ENCODE measurements at places on chromosomes 2 and 18. TPM values are rescaled to one million over a fixed set of nuclear protein-coding genes. Genes with fewer than 3 reads are reported as not detected.

DNA sequence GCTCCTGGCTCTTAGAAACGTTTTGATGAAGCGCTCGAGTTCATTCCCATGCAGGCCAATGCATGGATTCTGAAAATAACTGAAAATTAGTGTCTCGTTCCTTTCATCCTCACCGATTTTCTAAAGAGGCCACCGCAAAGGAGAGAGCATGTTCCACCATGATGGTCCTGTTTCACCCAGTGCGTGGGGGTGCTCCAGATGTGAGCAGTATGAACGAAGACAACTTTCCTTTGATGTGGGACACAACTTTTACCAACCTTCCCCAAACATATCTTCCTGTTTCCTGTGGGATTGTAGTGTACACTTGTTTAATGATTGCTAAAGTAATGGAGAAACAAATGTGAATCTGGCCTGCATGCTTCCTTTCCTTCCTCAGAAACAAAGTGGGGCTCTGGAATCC is 114.5 kb downstream of the PRPF40A start:
- H3K27ac ChIP-seq, result no peak overlapping the region
- H3K36me3 ChIP-seq, result peaks cover 4% of the 10 kb centered on the region
- H3K4me3 ChIP-seq, result no peak overlapping the region
- no peaks in the 10 kb centered on the region for H3K4me1 ChIP-seq
- H3K27me3 ChIP-seq, result no peaks in the 10 kb centered on the region

- H3K36me3 ChIP-seq, result no peaks in the 10 kb centered on the region
- H3K27me3 ChIP-seq, result no peaks in the 10 kb centered on the region
- peaks cover 8% of the 10 kb centered on the region for H3K4me1 ChIP-seq
Observed at GRCh38 chr2:62568074-62568473, 62.1 kb upstream of the TMEM17 start.

DNA sequence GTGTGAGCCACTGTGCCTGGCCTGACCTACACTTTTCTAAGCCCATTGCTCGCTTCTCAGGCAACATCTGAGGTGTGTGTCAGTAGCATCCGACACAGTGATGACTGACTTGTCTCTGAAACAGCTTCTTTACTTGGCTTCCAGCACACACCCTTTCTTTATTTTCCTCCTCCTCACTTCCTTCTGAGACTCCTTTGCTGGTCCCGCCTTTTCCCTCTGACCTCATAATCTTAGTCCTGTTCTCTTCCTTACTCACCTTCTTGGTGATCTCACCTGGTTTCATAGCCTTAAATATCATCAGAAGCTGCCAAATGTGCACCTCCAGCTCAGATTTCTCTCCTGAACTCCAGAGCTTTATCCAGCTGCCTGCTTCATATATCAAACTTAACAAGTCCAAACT is 66.6 kb upstream of the PELI1 start:
- DNase-seq, result no peak
- H3K27me3 ChIP-seq, result no peaks in the 10 kb centered on the region
- no peak overlapping the region for H3K4me3 ChIP-seq
- H3K4me1 ChIP-seq, result peaks cover 28% of the 10 kb centered on the region
- H3K36me3 ChIP-seq, result no peaks in the 10 kb centered on the region
- no peak overlapping the region for H3K27ac ChIP-seq

- H3K4me1 ChIP-seq, result no peaks in the 10 kb centered on the region
- peaks cover 13% of the 10 kb centered on the region for H3K27me3 ChIP-seq
- H3K4me3 ChIP-seq, result no peak overlapping the region
- H3K36me3 ChIP-seq, result no peaks in the 10 kb centered on the region
- no peak overlapping the region for H3K27ac ChIP-seq
Observed at GRCh38 chr2:218852911-218853667, 6.5 kb upstream of the WNT6 start.

DNA sequence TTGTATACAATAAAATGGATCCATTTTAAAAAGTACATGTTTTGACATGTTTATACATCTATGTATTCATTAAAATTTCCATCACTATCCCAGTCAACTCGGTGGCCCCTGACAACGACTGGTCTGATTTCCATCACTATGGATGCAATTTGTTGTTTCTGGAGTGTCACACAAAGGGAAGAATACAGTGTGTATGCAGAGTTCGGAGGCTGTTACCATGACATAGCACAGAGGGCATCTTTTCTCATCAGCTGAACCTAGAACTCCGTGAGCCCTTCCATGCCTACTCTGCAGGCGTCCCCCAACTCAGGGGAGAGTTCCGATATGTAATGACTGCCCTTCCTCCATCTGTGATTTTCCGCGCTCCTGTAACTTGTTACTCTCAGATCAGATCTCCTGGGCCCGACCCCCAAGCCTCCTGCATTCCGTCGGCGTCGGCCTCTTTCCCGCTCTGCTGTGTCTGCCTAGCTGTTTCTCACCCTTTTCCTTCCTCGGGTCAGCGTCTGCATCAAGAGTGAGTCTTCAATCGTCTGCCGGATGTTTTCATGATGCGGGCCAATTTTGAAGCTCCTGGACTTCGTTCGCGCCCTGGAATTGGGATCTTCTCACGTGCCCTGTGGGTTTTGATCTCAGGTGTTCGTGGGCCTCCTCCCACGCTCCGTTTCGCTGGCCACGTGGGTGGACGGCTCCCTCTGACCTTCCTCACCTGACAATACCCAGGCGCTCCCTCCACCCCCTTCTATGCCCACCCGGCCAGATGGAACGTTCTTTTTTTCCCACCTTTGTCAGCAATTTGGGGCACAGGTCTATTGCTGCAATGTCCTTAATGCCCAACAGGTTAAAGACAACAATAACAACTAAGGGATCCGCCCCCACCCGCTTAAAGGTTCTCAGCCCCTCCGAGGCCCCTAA is 161.0 kb downstream of the TWIST2 start:
- H3K4me3 ChIP-seq, result no peak overlapping the region
- H3K36me3 ChIP-seq, result no peaks in the 10 kb centered on the region
- H3K27ac ChIP-seq, result no peak overlapping the region
- H3K4me1 ChIP-seq, result no peaks in the 10 kb centered on the region
- no peak for DNase-seq

HOXD11 gene
- total RNA-seq, result not detected

- H3K36me3 ChIP-seq, result no peaks in the 10 kb centered on the region
- no peak for DNase-seq
- H3K27me3 ChIP-seq, result no peaks in the 10 kb centered on the region
Observed at GRCh38 chr2:217661378-217661777, 341.4 kb downstream of the TNS1 start.

MC2R gene
- not detected for total RNA-seq

ZNF396 gene
- 7.3 TPM for total RNA-seq

LHCGR gene
- total RNA-seq, result not detected

DNA sequence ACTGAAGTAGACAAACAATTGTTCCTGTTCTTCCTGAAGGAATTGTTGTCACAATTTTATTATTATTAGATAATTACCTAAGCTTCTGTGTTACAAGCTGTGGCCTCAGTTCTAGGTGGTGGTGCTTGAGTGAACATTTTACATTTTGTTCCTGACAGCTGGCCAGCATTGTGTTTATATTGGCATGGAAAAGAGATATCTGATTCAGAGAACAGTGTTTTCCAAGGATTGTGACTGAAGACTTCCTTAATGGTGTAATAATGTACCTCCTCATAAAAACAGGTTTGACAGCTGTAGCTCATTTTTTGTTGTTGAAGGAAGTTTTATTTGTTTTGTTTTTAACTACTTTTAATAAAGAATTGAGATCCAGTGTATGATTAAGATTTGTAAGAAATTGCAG is 95.2 kb downstream of the EPB41L5 start:
- peak overlapping the region; percentile 59 for H3K27ac ChIP-seq
- DNase-seq, result no peak
- H3K4me3 ChIP-seq, result no peak overlapping the region
- H3K27me3 ChIP-seq, result no peaks in the 10 kb centered on the region

- H3K27me3 ChIP-seq, result no peaks in the 10 kb centered on the region
- DNase-seq, result no peak
- peaks cover 76% of the 10 kb centered on the region for H3K36me3 ChIP-seq
- no peak overlapping the region for H3K27ac ChIP-seq
- no peaks in the 10 kb centered on the region for H3K4me1 ChIP-seq
Observed at GRCh38 chr18:45852631-45853030, 27.2 kb downstream of the SIGLEC15 start.

GRCh38 chr2:164447660-164448059 is 173.6 kb downstream of the GRB14 start:
- H3K36me3 ChIP-seq, result no peaks in the 10 kb centered on the region
- no peaks in the 10 kb centered on the region for H3K27me3 ChIP-seq
- no peak for DNase-seq
- no peak overlapping the region for H3K27ac ChIP-seq
- no peak overlapping the region for H3K4me3 ChIP-seq
- no peaks in the 10 kb centered on the region for H3K4me1 ChIP-seq

DNA sequence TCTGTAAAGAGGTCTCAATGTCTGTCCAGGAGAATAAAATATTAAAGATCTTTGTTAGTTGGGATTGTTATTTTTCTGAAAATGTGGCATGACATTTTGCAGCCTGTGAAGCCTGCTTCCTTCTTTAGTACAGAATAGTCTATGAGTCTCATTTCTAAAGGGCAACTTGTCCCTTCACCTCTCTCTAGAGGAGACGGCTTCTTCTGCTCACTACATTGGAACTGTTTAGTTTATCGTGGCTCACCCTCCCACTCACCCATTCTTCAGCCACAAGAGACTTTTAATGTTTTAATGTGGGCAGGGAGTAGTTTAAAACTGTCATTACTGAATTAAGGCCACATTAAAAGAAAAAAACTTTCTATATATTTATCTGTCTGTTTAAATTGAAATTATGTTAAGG is 161.0 kb downstream of the BARD1 start:
- no peak for DNase-seq
- no peak overlapping the region for H3K27ac ChIP-seq
- H3K4me3 ChIP-seq, result no peak overlapping the region
- H3K27me3 ChIP-seq, result no peaks in the 10 kb centered on the region
- no peaks in the 10 kb centered on the region for H3K4me1 ChIP-seq
- no peaks in the 10 kb centered on the region for H3K36me3 ChIP-seq

CRYGD gene
- total RNA-seq, result not detected

DNA sequence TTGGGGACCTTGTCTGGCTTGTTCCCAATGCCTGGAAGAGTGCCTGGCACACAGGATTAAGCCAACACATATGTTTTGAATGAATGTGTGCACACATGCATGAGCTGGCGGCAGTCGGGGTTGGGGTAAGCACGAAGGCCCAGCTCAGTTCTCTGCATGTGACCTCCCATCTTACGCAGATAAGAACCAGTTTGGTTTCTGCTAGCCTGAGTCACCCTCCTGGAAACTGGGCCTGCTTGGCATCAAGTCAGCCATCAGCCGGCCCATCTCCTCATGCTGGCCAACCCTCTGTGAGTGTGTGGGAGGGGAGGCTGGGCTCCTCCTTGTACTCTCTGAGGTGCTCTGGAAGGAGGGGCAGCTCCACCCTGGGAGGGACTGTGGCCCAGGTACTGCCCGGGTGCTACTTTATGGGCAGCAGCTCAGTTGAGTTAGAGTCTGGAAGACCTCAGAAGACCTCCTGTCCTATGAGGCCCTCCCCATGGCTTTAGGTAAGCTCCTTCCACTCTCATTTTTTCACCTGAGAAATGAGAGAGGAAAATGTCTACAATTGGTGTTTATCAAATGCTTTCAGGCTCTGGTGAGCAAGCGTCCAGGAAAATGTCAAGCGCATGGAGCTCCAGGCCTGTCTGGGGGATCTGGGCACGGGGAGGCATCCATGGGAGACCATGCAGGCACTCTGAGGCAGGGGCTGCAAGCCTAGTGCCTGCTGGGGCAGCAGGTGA is 9.7 kb upstream of the IL1RN start:
- peak; percentile 69 for DNase-seq
- H3K27me3 ChIP-seq, result no peaks in the 10 kb centered on the region
- peaks cover 8% of the 10 kb centered on the region for H3K4me1 ChIP-seq
- no peak overlapping the region for H3K27ac ChIP-seq
- H3K4me3 ChIP-seq, result no peak overlapping the region

GRCh38 chr2:149724091-149724490 is 136.5 kb upstream of the MMADHC start:
- H3K27ac ChIP-seq, result no peak overlapping the region
- DNase-seq, result no peak
- H3K4me1 ChIP-seq, result no peaks in the 10 kb centered on the region
- no peak overlapping the region for H3K4me3 ChIP-seq
- H3K36me3 ChIP-seq, result no peaks in the 10 kb centered on the region

GRCh38 chr2:228675091-228675490 is 493.6 kb upstream of the SPHKAP start:
- no peaks in the 10 kb centered on the region for H3K36me3 ChIP-seq
- H3K27ac ChIP-seq, result no peak overlapping the region
- no peaks in the 10 kb centered on the region for H3K27me3 ChIP-seq
- DNase-seq, result no peak

TMEM200C gene
- 0.20 TPM for total RNA-seq

GRCh38 chr2:189799531-189799930 is 15.3 kb downstream of the PMS1 start:
- H3K4me1 ChIP-seq, result no peaks in the 10 kb centered on the region
- H3K4me3 ChIP-seq, result no peak overlapping the region

- H3K27ac ChIP-seq, result peak overlapping the region; percentile 71
- no peaks in the 10 kb centered on the region for H3K36me3 ChIP-seq
- no peak for DNase-seq
- H3K4me3 ChIP-seq, result no peak overlapping the region
Observed at GRCh38 chr2:172836347-172836821, 100.7 kb downstream of the RAPGEF4 start.

- DNase-seq, result no peak
- H3K4me1 ChIP-seq, result no peaks in the 10 kb centered on the region
- no peaks in the 10 kb centered on the region for H3K36me3 ChIP-seq
- H3K27ac ChIP-seq, result no peak overlapping the region
Observed at GRCh38 chr2:187618813-187619212, 64.6 kb upstream of the TFPI start.

GRCh38 chr2:8454797-8455196 is 227.1 kb upstream of the ID2 start:
- no peaks in the 10 kb centered on the region for H3K27me3 ChIP-seq
- no peak for DNase-seq
- peaks cover 23% of the 10 kb centered on the region for H3K4me1 ChIP-seq
- H3K27ac ChIP-seq, result no peak overlapping the region

DNA sequence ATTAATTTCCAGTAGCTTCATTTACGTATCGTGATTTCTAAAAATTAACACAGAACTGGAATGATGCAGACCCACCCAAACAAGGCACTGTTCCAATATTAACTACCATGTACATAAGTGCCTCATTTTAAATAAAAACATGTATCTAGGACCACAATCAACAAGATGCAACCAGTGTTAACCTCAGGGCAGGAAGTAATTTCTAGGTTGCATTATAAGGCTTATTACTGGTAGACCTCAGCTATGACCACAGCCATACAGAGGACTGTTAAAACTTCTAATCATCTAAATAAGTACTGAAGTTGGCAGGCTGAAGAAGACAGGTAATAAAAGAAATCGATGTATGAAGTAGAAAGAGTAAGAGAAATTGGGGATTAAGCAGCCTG is 262.9 kb downstream of the HDAC4 start:
- peaks cover 88% of the 10 kb centered on the region for H3K36me3 ChIP-seq
- no peaks in the 10 kb centered on the region for H3K27me3 ChIP-seq
- H3K4me3 ChIP-seq, result no peak overlapping the region

GRCh38 chr2:221505605-221506004 is 66.5 kb downstream of the EPHA4 start:
- no peaks in the 10 kb centered on the region for H3K27me3 ChIP-seq
- no peak overlapping the region for H3K27ac ChIP-seq
- DNase-seq, result no peak
- H3K4me3 ChIP-seq, result no peak overlapping the region

All from upper lobe of left lung (tissue), 6 donors.